Stimulated activated CD8-positive, alpha-beta memory T cell treated with anti-CD3 and anti-CD28 coated beads, Interleukin-15, amount 100 ng/mL, for 48 hours (primary cell): ENCODE measurements at places on chromosomes 2 and 18.

- DNase-seq = no peak
Measured at GRCh38 chr2:176504440-176504839, 235.2 kb downstream of the MTX2 start.

DNA sequence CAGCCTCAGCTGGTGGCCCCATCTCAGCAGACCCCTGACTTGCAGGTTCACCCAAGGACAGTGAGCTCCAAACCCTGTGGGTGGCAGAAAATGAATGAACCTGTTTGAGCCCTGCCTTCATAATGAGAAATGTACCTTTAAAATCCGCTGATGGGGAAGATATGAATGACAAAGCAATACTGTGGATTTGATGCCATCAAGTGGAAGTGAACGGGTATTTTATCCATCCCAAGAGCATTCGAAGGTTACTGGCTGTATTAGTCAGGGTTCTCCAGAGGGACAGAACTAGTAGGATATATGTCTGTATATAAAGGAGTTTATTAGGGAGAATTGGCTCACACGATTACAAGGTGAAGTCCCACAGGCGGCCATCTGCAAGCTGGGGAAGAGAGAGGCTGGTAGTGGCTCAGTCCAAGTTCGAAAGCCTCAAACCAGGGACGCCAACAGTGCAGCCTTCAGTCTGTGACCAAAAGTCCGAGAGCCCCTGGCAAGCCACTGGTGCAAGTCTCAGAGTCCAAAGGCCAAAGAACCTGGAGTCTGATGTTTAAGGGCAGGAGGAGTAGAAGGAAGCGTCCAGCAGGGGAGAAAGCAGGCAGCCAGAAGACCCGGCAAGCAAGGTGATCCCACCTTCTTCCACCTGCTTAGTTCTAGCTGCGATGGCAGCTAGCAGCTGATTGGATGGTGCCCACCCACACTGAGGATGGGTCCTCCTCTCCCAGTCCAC, 32.1 kb downstream of the TOGARAM2 start:
- no peak for DNase-seq

- no peak for DNase-seq
Measured at GRCh38 chr2:181411105-181411849, 45.9 kb upstream of the ITGA4 start.

DNA sequence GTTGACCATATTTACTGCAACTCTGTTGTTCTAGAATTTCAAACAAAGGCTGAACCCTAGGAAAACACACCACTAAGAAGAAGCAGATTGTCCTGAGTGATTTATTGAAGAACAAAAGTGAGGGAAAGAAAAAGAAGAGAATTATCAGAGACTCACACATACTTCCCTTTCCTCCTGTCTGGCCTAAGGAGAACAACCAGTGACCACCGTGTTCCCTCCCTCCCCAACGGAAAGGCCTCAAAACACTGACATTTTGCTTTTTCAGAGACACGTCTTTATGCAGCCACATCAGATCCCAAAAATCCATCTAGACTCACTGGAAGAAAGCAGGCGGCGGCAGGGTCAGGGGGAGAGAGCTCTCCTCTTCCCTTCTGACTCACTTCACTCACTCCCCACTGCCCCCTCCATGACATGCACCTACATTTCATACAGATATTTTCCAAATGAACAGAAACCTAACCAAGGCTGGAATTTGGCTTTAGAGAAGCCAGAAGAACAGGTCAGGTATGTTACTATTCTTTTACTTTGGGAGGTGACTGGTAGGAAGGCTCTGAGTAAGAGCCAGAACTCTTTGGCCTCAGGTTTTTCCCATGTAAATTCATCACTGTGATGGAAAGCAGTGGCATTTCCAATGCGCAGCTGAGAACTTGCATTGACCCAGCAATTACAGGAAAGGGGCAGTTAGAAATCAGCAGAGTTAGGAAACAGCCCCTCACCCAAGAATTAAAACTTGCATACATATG, 169.9 kb downstream of the BCL11A start:
- DNase-seq = no peak

DNA sequence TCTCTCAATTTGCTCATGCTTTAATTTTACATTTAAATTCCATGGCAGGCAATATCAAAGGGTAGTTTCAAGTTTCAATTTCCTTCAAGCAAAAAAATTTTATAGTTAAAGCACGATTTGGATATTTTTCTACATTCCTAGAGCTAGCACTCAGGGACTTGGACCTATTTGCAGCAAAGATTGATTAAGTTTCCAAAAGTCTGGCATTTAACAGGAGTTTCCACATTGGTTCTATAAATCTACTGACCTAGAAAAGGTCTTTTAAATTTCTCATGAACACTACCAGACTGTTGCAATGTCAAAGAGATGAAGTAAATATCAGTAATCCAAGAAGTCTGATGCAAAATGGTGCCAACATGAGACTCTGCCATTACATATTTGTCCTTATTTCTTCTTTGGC, 253.7 kb upstream of the LINC00305 start:
- DNase-seq = no peak

- no peak for DNase-seq
Measured at GRCh38 chr2:235160281-235160810, 208.5 kb downstream of the SH3BP4 start.

GRCh38 chr18:63775166-63775730, at the start of gene SERPINB7:
TSS of gene SERPINB7 (plus strand) at chr18:63775418. CDS start at chr18:63782373, 6,955 bp downstream.
- no peak for DNase-seq

- no peak for DNase-seq
Measured at GRCh38 chr2:147177071-147177857, 667.6 kb upstream of the ACVR2A start.

GRCh38 chr2:122167515-122167914, 412.1 kb downstream of the TSN start:
- DNase-seq = no peak

DNA sequence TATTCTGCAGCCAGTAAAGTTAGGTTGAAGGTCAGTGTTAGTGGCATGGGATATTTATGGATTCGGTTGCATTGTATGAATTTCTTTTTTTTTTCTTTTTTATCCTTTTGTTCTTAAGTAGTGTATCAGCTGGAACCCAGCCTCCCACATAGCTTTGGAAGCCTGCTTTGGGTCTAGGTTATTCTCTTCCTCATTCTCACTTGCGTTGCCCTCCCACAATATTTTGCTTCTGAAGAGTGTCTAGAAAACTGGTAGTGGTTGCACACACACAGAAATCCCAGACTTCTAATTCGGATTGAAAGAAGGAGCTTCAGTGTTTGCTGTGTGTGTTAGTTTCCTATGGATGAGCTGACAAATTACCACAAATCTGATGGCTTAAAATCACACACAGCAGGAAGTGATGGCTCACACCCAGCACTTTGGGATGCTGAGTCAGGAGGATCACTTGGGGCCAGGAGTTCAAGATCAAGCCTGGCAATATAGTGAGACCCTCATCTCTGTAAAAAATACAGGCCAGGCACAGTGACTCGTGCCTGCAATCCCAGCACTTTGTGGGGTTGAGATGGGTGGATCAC, 104.8 kb downstream of the ARL4C start:
- DNase-seq = no peak
